ENCODE measurements at places on chromosomes 12 and 14.

DNA sequence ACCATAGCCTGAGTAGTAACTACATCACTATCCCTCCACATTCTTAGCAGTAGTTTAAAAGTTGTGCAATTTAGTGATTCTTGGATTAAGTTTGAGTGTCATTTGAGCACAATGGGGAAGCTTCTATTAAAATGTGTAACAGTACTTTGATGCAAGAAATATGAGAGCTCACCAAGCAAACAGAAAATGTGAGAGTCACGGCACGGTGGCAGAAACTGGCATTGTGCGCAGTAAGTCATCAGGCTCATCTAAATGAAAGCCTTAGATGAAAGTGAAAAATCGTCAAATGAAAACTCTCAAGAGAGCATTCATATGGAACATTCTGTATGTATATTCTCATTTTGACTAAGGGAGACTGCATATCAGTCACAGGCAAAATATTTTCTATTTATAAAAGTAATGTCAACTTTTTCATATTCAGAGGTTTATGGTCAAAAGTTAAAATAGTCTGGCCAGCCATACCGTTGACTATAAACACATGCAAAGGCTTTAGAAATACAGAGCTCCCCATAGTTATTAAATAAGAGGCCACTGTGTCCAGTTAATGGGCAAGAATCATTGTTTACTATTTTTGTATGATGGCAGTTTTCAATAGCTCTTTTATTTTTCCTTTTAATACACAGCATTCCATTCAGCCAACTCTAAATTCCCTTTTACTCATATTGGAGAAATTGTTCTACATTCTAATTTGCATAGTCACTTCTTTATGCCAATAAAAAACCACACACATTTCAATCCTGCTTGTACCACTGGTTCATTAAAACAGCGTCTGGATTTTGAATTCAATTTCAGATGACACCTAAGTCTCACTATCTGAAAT lies 167.9 kb downstream of the PRKD1 start:
- DNase-seq, result no peak

GRCh38 chr12:120855823-120856588 lies 48.2 kb downstream of the SPPL3 start:
- no peak for DNase-seq

- DNase-seq, result no peak
Observed at GRCh38 chr14:31867570-31867969, 209.5 kb upstream of the ARHGAP5 start.

DNA sequence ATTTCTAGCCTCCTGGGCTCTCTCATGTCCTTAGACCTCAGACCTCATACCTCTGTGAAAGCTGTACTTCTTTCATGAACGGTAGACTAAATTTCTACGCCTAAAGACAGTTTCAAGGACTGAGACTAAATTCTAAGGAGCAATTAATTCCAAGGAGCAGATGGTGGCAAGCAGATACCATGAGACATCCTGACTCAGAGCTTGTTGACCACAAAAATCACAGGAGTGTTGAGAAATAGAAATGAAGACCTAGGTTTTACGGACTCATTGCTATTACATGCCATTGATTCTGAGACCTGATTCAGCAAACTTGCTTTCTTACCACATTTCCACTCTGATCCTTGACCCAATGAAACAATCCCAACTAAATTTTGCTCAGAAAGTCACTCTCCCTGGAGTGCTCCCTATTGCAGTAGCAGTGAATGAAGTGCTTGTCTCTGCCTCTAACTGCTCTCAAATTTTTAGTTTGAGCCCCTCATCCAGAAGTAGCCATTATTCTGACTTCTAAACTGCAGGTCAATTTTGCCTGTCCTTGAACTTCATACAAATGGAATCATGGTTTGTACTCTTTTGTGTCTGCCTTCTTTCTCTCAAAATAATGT lies 52.0 kb downstream of the PEX5 start:
- DNase-seq, result no peak

- DNase-seq, result no peak
Observed at GRCh38 chr12:107326237-107326636, 232.9 kb upstream of the CRY1 start.

DNA sequence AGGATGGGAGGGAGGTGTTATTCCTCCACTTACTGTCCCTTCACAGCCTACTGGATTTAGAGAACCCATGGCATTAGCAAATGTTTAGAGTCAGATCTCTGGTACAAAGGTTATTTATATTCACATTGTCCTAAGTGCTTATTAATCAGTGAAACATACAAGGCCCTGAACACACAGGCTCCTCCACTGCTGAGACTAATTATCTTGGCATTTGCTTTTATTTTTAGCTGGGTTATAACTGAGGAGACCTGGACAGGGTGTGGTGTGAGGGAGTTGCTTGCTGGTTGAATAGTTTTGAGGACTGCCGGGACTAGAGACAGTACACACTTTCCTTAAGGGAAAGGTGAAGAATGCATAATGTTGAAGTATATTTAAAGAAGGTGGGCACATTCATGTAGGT lies 77.5 kb downstream of the FIGNL2 start:
- no peak for DNase-seq

GRCh38 chr12:124175704-124176103 lies 119.2 kb upstream of the RFLNA start:
- DNase-seq, result peak; percentile 45

GRCh38 chr14:37170237-37170636 lies 2.2 kb downstream of the SLC25A21 start:
- DNase-seq, result no peak

- no peak for DNase-seq
Observed at GRCh38 chr14:65959563-65960024, 526.6 kb upstream of the CCDC196 start.

DNA sequence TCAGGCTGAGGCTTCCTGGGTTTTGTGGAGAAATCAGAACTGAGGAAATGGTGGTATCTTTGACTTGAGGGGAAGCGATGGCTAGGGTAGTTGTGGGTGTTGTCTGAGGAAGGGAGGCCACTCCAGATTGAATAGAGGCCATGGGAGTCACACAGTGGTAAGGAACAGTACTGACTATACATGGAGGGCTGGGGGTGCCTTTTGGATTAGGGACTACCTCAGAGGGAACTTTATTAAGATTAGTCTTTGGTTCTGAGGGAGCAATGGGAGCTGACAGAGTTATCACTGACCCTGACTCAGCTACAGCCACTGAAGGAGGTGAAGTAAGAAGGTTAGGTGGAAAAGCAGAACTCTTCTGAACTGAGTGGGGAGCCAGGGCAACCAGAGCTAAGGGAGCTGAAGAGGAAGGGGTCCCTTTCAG lies 4.4 kb downstream of the NACA start:
- no peak for DNase-seq

DNA sequence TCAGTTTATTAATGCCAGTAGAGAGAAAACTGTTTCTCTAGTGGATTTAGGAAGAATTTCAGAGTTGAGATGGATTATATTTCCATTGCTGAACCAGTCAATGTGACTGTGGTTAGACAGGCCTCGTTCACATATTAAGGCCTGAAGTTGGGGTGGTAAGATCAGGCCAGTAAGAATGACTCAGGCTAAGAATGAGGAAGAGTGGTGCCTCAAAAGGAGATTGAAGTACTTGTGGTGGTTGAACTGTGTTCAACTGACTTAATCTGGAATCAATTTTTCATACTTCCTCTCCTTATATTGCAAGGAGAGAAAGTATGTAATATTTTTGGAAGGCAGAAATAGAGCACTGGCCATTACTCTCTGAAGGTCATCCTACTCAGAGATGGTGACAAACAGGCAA lies 37.8 kb upstream of the ATF7IP start:
- no peak for DNase-seq

DNA sequence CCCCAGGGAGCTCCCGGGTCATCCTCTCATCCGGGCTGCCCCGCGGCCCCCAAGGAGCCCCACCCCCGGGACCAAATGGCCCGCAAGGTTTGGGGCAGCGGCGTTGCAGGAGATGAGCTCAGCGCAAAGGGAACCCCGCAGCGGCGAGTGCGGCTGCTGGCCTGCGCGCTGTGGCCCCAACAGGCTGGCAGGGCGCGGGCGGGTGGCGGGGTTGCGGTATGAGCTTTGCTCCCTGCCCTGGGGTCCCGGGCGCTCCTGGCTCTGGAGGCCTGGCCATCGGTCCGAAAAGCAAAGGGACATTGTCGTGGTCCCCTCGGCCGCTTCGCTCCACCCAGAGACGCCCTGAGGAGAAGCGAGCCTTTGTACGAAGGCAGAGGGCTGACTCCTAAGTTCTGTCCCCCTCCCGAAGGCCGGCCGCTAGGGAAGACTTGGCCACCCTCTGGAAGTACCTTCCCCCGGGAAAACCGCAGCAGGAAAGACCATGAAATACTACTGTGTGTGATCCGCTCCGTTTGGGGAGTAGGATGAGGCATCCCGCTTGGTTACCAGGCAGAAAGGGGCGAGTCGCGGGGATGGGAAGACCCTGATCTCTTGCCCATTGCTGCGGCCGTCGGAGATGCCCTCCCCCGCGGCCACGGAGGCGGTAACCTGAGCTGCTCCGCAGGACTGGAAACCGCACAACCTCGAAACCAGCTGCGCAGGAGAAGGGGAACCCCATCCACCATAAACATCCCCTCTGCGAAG lies 620 bp upstream of the NID2 start:
- DNase-seq, result peak; percentile 67

DNA sequence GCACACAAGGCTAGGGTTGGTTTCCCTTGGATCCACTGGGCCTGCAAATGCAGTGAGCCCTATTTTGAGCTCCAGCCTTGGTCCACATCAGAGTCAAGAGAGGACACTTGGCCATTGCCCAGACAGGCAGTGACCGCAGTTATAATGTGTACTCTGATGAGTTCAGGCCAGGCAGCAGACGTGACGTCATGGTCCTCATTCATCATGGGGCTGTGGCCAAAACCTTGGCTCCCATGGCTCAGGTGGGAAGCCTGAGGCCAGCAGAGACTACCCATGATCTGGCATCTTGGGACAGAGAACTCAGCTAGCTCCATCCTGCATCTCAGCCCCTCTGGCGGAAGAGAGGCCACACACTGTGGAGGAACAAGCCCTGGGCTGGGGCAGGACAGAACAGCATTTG lies 16.4 kb downstream of the TMEM63C start:
- DNase-seq, result no peak

GRCh38 chr12:124829708-124830304 lies 33.9 kb downstream of the SCARB1 start:
- DNase-seq, result no peak

DNA sequence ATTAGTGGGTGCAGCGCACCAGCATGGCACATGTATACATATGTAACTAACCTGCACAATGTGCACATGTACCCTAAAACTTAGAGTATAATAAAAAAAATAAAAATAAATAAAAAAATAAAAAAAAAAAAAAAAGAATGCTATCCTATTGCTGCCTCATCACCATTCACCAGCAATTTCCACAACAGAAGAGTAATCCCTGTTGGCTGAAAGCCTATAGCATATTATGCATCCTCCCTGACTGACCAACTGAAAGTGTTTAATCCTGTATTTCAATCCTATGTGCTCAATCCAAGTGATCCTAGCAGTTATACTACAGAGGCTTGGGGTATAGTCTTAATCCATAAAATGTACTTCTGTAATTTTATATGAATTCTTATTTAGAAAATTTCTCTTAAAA lies 18.5 kb downstream of the DICER1 start:
- DNase-seq, result no peak

GRCh38 chr14:59959668-59960067 lies 39.7 kb downstream of the LRRC9 start:
- no peak for DNase-seq

GRCh38 chr14:32142341-32142740 lies 59.5 kb upstream of the RNU6-7 start:
- DNase-seq, result no peak

- no peak for DNase-seq
Observed at GRCh38 chr12:18955594-18955993, 173.9 kb upstream of the PLEKHA5 start.

GRCh38 chr12:127052511-127053232 lies 1214.3 kb upstream of the TMEM132C start:
- no peak for DNase-seq

DNA sequence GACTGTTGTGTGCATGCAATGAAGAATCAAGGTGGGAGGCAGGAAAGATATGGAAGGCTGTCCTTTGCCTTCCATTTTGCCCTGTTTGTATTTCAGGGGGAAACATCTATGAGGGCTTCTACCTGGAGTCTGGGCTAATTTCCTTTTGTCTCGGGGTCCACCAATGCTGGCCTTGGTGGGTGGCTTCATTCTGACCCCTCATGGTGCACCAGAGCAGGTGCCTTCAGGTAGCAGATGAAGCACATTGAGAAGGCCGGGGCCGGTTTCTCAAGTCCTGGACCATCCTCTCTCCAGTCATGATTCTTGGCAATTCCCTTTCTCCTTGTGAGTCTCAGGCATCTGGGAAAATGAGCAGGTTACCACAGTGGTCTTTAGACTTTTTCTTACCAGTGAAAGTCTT lies 47.2 kb downstream of the RPH3A start:
- no peak for DNase-seq

- DNase-seq, result no peak
Observed at GRCh38 chr12:70254225-70254624, 11.0 kb downstream of the CNOT2 start.

DNA sequence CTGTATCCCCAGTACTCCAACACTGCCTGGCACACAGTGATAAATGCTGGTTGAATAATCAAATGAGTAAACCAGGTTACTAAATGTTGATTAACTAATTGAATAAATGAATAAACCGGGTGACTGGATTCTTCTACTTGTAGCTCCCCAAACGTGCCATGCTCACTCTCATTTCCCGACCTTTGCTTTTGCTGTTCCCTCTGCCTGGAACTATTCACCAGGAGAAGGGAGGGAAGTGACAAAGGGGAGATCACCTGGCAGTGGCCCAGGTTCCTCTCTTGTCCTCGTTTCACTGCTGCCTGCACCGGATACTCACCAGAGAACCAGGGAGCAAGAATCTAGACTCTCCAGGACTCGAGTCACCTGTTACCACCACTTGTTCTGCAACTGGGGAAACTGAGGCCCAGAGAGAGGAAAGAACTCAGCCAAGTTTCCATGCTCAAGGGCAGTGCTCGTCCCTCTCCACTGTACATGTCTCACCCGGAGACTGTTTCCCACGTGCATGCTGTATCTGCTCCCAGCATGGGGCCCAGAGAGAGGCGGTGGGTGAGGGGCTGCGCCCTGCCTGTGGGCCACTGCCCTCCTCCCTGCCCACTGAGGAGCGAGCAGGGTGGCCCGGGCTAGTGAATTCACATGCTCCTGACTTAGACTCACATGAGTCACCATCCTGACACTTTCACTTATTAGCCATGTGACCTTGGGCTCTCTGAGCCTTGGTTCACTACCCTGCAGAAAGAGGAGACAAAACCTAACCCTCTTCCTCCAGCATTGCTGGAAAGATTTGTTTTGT lies 17.7 kb upstream of the POP5 start:
- DNase-seq, result no peak

DNA sequence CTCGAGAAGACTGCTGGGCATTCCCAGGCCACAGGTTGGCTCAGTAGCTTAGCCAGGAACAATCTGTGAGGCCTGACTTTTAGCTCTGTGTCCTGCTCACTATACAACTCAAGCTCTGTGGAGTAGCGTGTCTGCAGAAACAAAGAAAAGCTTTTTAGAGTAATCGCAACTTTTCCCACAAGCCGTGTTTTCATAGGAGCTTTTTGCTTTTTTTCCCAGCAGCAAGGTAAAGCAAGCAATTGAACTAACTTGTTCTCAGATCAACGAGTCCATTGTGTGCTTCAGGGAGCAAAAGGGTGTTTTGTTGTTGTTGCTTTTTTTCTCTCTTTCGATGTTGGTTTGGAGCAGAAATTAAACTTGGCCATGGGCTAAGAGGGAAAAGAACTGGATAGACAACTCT lies 97.3 kb upstream of the BCL2L14 start:
- no peak for DNase-seq

GRCh38 chr12:113056631-113057488 lies at the start of gene DTX1:
TSS of gene DTX1 (plus strand) at chr12:113056730. CDS start at chr12:113058193, 1,463 bp downstream.
- DNase-seq, result peak; percentile 44

- no peak for DNase-seq
Observed at GRCh38 chr14:32932302-32932913, 6.3 kb upstream of the NPAS3 start.

GRCh38 chr14:92926931-92927330 lies 4.0 kb downstream of the CHGA start:
- no peak for DNase-seq
